ENCODE measurements at places on chromosomes 5 and 9. TPM values are rescaled to one million over a fixed set of nuclear protein-coding genes. Genes with fewer than 3 reads are reported as not detected.

Gene MCIDAS
- not detected for polyA plus RNA-seq

Gene PRDM9
- not detected for polyA plus RNA-seq

Gene PCDHGC3
- 16.5 TPM for polyA plus RNA-seq

Gene GOLPH3
- polyA plus RNA-seq, result 79.7 TPM

Gene PCDHA1
- polyA plus RNA-seq, result not detected

Gene PCDHGA12
- polyA plus RNA-seq, result 0.16 TPM

Gene F2RL1
- polyA plus RNA-seq, result not detected

Gene CD274
- 15.6 TPM for polyA plus RNA-seq

Gene VCAN
- polyA plus RNA-seq, result 4.5 TPM
